ENCODE measurements at places on chromosomes 6 and 20. TPM values are rescaled to one million over a fixed set of nuclear protein-coding genes. Genes with fewer than 3 reads are reported as not detected.
A peak's percentile ranks its signal among the peaks of the same experiment; 100 is the strongest.

Gene MATN4
- total RNA-seq: 0.18 TPM

Gene TULP1
- 0.15 TPM for total RNA-seq

DNA sequence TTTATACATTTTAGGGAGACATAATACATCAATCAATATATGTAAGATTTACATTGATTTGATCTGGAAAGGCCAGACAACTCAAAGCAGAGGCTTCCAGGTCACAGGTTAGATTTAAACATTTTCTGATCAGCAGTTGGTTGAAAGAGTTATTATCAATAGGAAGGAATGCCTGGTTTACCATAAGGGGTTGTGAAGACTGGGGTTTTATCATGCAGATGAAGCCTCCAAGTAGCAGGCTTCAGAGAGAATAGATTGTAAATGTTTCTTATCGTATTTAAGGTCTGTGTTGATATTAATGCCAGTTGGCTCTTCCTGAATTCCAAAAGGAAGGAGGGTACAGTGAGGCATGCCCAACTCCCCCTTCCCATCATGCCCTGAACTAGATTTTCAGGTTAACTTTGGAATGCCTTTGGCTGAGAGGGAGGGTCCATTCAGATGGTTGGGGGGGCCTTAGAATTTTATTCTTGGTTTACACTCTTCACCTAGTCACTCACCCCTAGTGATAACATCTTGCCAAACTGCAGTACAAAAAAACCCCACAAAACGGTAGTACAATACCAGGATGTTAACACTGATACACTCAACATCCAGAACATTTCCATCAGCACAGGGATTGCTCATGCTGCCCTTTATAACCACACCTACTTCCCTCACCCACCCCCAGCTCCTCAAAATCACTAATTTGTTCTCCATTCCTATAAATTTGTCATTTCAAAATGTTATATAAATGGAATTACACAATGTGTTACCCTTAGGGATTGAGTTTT lies 259.6 kb upstream of the PLN start:
- H3K27me3 ChIP-seq: no peaks in the 10 kb centered on the region
- no peak for DNase-seq
- H3K27ac ChIP-seq: no peak overlapping the region
- no peaks in the 10 kb centered on the region for H3K36me3 ChIP-seq
- no peak overlapping the region for H3K4me3 ChIP-seq

Gene L3MBTL3
- total RNA-seq: 9.8 TPM

Gene CDH26
- 0.18 TPM for total RNA-seq

Gene TREM1
- not detected for total RNA-seq

DNA sequence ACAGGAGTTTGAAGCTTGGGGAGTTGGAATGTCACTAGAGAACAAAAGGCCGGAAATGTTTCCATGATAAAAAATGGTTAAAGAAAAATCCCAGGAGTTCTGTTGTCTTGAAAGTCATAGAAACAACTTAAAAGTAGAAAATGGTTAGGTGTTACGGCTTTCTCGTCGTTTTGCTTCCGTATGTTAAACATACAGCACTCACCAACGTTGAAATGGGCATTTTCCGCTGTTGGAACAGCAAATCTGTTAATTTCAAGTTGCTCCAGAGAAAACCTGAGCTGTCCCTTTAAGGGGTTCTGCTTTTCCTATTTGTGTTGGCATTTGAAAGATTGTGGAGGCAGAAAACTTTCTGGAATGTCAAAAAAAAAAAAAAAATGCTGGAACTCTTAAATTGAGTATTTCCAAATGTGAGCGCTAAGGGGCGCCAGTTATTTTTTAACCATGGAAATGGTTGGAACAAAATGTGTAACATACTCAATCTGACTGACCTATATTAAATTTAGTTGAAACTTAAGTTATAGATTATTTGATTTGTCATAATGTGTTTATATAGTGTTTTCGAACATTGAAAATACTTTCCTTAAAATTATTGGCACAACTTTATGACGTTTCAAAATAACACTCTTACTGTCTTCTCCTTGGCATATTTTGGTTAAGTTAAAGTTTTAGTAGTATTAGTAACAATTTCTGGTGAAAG lies 2.2 kb downstream of the QKI start:
- H3K27me3 ChIP-seq: no peaks in the 10 kb centered on the region
- H3K4me1 ChIP-seq: peaks cover 31% of the 10 kb centered on the region
- H3K4me3 ChIP-seq: peak overlapping the region; percentile 95
- H3K36me3 ChIP-seq: peaks cover 4% of the 10 kb centered on the region

- no peaks in the 10 kb centered on the region for H3K36me3 ChIP-seq
- H3K27me3 ChIP-seq: no peaks in the 10 kb centered on the region
- no peak overlapping the region for H3K4me3 ChIP-seq
- no peak for DNase-seq
- no peak overlapping the region for H3K27ac ChIP-seq
Measured at GRCh38 chr20:19320005-19320404, 107.6 kb downstream of the SLC24A3 start.

Gene WFDC8
- not detected for total RNA-seq

- no peak for DNase-seq
- no peak overlapping the region for H3K4me3 ChIP-seq
- no peak overlapping the region for H3K27ac ChIP-seq
- no peaks in the 10 kb centered on the region for H3K27me3 ChIP-seq
- H3K36me3 ChIP-seq: no peaks in the 10 kb centered on the region
Measured at GRCh38 chr6:90691823-90692222, 105.0 kb upstream of the MAP3K7 start.

GRCh38 chr6:13370623-13371022 lies 42.3 kb upstream of the TBC1D7 start:
- no peak overlapping the region for H3K27ac ChIP-seq
- no peak for DNase-seq
- no peak overlapping the region for H3K4me3 ChIP-seq
- H3K4me1 ChIP-seq: no peaks in the 10 kb centered on the region
- no peaks in the 10 kb centered on the region for H3K27me3 ChIP-seq

All from SJCRH30 (cell line).